ENCODE measurements at places on chromosomes 11 and 22.

- DNase-seq, result no peak
Measured at GRCh38 chr22:35893698-35894097, 134.9 kb downstream of the RBFOX2 start.

DNA sequence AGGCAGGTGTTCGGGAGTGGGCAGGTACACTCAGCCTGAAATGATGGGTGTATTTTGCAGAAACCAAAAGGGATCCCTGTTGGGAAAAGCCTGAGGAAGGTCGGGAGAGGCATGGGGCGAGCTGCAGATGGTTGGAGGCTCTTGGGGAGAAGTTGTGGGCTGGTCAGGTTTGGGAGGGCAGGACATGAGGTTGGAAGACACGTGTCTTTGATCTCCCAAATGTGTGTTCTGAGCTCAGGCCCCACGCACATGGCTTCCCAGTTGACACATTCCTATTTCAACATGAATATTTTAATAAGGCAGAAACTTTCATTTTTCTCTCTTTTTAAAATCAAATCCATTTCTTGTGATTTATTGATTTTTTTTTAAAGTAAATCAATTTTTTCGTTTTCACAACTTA is 1003.3 kb downstream of the TBC1D22A start:
- no peak for DNase-seq

DNA sequence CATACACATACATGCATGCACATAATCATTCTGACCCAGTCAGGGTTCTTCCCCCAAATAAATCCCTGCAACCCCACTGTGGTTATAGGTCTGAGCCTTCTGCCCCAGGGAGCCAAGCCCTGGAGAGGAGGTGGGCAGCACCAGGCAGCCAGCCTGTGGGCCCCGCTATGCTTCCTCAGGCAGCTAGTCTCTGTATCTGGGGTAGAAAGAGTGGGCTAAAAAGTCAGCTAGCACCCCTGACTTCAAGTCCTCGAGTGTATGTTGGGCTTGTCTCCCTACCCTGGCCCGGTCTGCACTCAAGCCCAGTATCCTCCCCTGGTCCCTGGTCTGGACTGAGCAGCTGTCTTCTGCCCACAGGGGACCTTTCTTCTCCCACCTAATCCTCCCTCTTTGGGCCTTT is 28.0 kb downstream of the KCNQ1OT1 start:
- no peak for DNase-seq

GRCh38 chr11:100574894-100575769 is 112.0 kb upstream of the ARHGAP42 start:
- peak; percentile 41 for DNase-seq

DNA sequence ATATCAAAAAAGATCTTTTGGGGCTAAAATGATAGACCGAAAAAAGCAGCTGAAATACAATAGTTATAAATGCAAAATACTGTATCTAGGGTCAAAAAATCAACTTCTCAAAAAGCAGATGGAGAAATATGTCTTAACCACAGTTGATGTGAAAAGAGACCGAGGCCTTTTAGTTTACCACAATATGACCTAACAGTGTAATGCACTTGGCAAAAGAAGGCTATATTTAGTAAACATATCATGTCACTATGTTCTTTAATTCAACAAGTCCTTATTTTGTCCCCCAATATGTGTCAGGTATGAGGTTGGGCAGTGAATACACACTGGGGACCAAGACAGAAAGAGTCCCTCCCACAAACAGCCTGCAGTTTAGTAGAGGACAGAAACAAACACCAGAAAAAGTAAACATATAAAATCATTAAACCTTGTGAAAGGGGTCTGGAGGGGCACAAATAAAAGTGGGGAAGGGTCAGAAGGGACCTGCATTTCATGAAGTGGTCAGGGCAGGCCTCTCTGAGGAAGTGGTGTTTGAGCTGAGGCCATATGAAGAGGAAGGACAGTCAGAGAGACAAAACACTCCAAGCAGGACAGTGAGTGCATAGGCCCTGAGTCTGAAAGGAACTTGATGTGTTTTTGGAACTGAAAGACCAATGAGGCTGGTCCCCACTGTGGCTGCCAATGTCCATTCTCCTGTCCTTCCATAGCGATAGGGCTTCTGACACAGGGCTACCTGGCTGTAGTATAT is 53.4 kb downstream of the LIF start:
- no peak for DNase-seq

All from SK-N-DZ (cell line).